ENCODE measurements at places on chromosomes 7 and 10.

DNA sequence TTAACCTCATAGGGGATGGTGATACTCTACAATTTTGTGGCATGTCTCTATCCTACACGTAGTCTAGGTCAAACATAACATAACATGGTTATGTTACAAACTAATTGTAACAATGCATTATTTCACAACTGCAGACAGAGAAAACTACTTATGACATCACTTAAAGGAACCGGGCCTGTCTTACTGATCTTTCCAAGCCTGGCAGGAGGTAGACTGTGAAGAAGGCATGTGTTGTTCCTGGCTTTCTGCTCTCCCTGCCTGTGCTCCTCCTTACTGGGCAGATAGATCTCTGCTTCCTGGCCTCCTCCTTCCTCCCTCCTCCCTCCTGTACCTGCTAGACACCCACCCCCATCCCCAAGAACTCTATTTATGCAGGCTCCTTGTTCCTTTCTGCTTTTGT, 5.4 kb downstream of the CACNB2 start:
- DNase-seq, result no peak

DNA sequence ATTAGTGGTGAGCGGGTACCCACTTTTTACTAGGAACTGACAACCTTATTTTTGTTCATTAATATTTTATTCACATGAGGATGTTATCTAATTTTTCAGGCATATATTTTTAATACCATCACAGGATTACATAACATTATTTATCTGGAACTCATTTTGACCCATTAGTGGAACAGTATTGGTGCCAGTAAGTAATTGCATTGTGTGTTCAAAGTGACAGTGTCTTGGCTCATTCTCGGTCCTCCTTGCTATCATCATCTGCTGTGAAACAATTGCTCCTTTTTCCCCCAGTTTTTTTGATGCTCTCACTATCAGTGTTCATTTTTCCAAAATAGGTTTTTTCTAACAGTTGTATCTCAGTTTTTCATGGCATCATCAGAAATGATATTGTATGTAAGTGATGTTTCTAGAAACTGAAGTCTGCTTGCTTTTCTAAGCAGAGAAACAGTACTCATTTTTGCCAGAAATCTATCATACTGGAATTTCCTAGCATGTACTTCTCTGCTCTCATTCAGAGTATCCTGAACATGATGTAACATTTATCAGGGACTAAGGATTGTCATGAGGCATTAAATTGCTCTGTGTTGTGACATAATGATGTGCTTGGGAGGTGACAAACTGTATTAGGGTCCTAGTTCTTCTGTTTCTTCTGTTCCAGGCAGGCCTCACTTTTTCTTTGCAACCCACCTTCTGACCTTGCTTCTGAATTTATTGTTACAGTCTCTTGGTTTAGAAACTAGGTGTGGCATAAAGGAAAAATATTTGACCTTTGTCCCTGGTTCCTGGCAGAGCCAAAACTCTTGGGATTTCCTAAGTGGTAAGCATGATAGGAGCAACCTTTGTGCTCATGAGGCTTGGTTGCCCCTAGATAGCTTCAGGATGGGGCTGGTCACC, 4.2 kb downstream of the NUB1 start:
- DNase-seq, result no peak

GRCh38 chr10:65950075-65950474, 975.8 kb upstream of the LRRTM3 start:
- DNase-seq, result no peak

- DNase-seq, result no peak
Measured at GRCh38 chr10:38054361-38054797, 39.8 kb upstream of the ZNF37A start.

DNA sequence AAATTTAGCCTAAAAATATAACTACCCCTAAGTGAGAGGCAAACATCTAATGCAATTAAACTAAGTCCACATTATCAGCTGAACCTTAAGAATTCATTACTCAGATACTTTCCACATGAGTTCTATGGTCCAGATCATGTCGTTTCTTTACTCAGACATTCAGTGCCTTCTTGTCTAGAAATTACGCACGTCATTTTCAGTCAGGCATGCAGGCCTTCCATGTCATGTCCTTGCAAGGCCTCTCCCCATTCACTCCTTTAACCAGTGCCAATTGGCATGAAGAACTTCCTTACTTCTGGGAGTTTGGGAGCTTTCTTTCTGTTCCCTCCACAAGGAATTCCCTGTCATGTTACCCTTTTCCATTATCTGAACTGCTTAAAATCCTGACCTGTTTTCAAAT, 118.8 kb downstream of the NRP1 start:
- DNase-seq, result no peak

DNA sequence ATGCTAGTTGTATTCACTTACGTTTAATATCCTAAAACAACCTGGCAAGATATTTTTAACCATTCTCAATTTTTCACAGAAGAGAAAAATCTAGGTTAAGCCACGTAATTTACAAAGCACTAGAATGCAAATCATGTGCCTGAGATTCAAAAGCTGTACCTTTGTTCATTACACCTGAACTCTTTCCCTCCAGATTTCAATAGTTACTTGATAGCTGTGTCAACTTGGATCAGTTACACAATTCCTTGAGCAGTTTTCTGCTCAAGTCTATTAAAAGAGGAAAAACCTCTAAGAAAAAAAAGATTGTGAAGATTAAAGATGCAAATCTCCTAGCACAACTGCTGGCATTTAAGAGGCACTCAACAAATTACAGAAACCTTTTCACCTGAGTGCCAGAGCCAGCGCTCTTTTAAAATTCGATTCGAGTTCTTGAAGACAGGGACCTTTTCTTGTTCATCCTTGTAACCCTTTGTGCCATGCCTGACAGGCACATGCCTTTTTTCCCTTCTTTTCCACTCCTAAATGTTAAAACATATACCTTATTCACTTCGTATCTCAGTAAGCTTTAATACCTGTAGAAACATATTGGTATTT, 886 bp downstream of the NSUN6 start:
- DNase-seq, result no peak

- no peak for DNase-seq
Measured at GRCh38 chr10:125881192-125881591, at the start of gene DHX32. TSS of gene DHX32 (minus strand) at chr10:125881292. CDS start at chr10:125880824, 468 bp downstream.

GRCh38 chr10:84519235-84519634, 190.8 kb downstream of the CCSER2 start:
- no peak for DNase-seq

DNA sequence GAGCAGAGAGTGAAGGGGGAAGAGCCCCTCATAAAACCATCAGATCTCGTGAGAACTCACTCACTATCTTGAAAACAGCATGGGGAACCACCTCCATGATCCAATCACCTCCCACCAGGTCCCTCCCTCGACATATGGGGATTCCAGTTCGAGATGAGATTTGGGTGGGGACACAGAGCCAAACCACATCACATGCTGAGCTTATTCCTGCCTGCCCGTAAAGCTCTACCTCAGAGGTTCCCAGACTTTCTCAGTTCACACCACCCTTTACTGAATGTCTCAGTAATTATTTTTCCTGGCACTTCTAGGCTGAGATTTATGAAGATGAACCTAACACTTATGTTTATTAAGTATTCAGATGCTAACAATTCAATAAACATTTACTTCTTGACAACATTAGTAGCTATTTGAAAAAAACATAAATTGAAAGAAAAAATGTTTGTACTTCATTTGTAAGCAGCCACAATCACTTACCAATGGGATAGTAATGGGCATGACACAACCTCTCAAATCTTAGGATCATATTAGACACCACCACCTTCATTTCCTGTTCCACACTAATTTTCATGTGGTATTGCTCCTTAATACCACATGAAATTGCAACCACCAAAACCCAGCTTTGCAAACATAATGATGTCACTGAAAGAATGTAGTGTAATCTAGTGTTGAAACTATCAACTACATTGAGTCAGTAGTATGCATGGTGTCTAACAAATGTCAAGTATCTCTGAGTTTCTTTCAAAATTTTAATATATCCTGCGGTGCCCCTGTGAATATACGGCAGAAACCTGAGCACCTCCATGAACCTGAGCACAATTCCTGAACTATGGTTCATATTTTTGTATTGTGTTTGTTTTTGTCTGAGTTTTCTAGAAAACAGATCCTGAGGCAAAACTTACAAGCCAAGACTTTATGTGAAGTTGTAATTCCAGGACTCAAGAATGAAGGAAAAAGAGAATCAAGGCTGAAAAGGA, 4.5 kb upstream of the DGKI start:
- no peak for DNase-seq

- no peak for DNase-seq
Measured at GRCh38 chr10:12707461-12708185, 293.9 kb downstream of the CCDC3 start.

DNA sequence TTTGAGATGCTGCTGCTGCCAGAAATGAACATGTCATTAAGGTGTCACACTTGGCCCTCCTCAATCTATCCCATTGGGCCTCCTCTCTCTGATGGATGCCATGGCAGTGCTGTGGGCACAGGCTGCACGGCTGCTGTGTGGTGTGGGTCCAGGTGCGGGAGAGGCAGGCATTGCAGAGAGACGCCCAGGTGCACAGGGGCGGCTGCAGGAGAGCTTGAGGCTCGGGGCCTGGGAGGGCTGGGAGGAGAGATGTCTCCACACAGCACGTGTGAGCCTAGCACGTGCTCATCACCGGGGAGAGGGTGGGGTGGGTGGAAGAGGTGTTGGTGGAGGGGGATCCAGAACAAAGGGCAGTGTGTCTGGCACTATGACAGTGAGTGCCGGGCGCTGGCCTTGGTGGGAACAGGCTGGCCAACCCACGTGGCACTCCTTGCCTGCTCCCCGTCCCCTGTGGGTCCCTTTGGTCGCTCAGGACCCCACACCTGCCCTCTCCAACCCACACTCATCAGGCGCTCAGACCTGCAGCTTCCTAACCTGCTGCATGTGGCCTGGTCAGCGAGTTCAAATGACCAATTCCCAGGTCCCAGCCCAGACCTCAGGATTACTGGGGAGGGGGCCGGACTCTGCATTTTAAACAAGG, 39.9 kb upstream of the BNIP3 start:
- DNase-seq, result no peak

GRCh38 chr10:129586898-129587443, 119.9 kb downstream of the MGMT start:
- DNase-seq, result no peak

DNA sequence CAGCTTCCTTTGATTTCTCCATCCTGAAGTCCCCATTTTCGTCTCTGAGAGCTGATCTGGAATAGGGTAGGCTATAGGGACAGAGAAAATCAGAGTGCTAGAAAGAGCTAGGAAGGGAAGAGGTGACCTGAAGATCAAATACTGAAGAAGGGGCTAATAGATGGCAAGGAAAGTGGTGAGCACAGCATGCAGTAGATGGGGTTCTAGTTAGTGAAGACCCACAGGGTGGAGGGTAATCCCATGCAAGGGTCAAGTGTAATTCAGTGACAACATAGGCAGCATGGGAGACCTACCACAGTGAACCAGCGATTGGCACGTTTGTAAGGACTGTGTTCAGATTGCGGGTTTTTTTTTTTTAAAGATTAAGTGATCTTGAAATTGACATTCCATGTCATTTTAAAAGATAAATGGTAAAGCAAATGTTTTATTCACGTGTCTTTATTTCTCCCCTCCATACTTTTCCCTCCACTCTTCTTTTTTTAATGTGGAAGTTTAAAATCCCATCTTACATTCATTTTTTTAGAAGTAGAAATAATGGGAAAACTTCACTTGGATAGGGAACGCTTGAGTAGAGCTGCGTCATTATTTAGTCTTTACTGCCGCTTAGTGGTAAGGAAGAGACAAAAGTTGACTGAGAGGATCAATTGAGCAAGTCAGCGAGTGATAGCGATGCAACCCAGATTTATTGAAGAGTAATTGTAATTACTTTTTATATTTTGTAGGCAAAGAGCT, 21.0 kb upstream of the ABI1 start:
- no peak for DNase-seq

GRCh38 chr10:127243490-127244272, 47.3 kb upstream of the INSYN2A start:
- no peak for DNase-seq

DNA sequence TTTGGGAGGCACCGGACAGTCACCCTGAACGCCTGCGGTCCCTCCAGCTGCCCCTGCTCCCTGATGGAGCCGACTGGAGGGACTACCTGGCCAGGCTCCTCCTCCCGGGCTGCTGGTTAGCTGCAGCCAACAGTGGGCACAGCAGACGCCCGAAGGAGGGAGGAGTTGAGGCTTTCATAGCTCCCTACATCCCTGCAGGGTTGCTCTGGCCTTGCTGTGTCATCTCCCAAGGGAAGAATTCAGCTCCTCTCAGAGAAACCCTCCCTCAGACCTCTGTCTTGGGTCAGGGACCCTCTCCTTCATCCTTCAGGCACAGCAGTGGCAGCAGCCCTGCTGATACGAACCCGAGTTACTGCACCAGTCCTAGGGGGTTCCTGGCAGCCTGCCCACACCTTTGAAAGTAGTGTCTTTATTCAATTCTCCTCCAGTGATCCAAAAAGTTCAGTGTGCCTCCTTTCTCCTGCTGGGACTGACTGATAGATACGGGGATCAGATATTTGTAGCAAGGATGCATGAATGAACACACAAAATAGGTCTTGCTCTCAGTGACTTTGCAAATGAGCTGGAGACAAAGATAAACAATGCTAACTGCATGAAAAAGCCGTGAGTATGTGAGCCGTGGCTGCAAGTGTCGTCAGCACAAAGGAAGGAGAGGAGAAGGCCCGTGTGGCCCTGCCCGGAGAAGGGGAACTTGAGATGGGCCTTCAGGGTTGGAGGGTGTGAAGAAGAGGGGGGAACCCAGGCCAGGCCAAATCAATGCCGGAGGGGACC, 136.6 kb downstream of the PRKAG2 start:
- no peak for DNase-seq

GRCh38 chr7:41319581-41319980, 383.3 kb downstream of the INHBA start:
- no peak for DNase-seq

GRCh38 chr7:76086070-76086469, 38.2 kb downstream of the MDH2 start:
- no peak for DNase-seq

DNA sequence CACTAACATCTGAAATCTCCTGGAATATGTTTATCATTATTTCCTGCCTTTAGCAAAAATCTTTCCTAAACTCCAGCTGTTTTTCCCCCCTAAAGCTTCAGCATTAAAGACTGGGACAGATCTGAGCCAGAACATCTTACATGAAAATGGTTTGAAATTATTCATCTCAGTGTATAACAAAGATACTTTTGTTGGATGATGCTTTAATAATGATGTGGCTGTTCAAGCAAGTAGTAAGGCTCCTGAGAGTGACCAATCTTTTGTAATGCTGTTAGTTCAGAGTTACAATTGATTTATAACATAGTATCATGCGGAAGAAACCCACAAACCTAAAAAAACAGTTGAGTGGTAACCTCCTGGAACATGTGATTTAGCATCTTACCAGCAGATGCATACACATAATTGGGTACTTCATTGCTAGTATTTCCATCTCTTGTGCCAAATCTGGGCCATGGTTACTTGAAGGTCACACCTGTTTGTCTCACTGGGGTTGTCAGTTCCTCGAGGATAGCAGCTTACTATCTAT, 1.5 kb downstream of the BZW2 start:
- DNase-seq, result no peak

DNA sequence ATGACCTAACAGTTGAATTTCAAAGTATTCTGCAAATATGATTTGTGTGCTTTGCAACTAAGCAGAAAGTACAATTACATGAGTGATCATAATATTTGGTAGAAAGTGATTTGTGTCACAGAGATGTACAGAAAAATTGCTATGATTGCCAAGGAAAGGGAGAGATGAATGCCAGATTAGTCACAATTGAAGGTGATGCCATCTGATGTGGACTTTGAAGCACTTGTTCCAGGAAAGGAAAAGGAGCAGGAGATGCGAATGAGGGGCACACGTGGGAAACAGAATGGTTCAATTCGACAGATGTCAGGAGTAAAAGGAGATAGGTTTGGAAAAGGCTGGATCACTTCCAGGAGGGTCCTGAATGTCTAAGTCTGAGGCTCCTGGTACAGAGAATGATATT, 153.1 kb upstream of the LAMB4 start:
- DNase-seq, result no peak

Measured in CMK (cell line).